Activated CD4-positive, alpha-beta T cell treated with anti-CD3 and anti-CD28 coated beads for 24 hours (primary cell): ENCODE measurements at places on chromosomes 16 and 17.

DNA sequence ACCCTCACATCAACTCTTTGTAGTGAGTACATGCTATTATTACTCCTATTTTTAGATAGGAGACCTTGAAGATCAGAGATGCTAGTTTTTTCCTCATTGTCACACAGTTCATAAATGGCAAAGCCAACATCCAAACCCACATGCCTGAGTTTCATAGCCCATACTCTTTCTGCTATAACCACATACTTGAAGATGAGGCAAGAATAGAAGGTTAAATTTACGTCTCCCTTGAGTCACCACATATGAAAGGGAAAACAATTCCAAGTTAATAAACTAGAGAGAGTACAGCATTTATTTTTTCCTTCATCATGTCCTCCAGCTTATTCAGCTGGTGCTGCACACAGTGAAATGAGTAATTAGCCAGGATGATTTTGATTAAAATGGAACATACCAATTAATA is 23.7 kb downstream of the NUDT7 start:
- DNase-seq: no peak

DNA sequence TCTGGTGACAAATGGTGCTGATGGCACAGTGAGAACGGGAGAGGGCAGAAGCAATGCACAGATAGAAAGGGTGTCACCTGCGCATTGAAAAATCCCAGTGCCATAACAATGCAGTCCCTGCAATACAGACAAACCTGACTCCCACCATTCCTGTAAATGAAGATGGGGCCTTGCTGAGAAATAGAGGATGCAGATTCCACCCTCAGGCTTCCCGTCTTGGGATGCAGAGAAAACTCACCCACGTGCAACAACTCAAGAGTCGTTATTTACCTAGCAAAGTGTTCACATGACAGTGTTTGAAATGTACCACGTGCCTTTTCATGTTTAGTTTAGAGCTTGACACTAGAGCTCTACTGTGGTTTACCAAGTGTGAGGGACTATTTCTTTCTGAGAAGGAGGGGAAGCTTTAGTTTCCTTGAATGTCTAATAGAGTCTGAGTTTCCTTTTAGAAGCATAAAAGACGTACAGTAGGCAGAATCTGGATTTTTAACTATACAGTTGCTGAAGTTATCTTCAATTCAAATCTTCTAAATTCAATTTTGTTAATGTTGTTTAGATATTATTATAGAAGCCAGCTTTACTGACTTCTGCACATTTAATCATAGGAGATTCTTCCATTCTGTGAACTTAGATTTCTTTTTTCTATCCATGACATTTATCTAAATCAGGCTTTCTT is 35.6 kb downstream of the WWOX start:
- DNase-seq: no peak

DNA sequence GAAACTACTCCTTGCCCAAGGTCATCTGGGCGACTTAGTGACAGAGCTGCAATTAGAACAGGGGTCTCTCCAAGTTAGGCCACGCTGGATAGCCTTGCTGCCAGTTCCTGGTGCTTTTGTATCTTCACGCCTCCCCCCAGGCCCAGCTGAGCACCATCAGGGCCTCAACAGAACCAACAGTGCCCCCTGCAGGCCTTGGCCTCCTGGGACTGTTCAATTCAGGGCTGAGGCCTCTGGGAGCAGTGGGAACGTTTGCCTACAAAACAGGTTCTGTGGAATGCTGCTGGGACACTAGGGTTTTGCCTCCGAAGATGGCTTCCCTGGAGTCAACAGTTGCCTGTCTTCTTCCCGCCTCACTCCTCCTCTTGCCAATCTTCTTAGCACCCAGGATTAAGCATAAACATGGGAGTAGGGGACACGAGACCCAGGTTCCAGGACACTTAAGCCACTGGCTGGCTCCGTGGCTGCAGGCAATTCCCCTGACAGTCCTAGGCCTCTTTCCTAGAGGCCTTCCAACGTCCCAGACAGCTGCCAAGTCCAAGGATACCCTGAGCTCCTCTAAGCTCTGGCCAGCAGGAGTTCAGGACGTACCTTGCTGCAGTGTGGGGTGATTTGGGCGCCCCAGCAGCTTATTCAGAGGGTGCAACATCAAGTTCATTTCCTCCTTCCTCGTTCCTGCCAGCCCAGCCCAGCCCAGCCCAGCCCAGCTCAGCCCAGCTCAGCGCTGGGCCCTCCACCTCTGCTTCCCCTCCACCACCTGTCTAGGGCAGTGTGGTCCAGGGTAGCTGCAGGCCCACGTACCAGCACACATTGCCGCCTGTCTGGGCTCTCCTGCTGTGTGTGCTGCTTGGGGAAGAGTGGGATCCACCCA is 246.6 kb upstream of the RPL38 start:
- DNase-seq: peak; percentile 30

- no peak for DNase-seq
These were observed 19.4 kb downstream of the IQCK start for GRCh38 chr16:19737306-19738038.

DNA sequence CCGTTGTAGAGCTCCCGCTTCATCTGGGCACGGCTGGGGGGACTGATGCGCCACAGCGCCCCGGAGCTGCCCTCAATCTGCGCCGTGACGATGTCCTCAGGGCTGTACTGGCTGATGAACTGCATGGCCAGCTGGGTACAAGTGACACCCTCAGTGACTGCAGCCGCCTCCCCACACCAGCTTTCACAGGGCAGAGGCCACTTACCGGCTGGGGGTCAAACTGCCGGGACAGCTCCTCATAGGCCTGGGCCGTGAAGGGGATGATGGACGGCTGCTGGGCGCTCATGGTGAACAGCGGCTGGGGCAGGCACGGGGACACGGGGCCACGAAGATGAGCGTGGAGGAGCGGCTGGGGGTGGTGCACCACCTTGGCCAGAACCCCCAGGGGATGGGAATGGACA is 10.3 kb downstream of the CTU2 start:
- DNase-seq: no peak

DNA sequence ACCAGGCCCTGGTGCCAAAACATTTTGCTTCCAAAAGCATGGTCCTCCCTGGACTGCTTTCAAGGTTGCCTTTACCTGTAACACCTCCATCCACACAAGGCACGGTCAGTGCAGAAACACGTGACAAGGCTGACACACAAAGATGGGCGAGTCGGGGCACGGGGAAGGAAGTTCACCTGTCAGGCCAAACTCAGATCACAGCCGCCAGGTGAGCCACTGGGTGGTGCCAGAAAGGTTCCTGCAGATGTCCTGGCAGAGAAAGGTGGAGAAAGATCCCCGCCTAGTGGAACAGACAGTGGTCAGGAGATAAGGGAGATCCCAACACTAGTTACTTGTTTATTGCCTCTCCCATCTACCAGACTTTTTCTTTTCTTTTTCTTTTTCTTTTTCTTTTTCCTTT is 155.3 kb downstream of the AIPL1 start:
- DNase-seq: no peak

- no peak for DNase-seq
These were observed 66.9 kb upstream of the RCVRN start for GRCh38 chr17:9971991-9972390.

- DNase-seq: no peak
These were observed 15.6 kb downstream of the CNTROB start for GRCh38 chr17:7947651-7948050.

DNA sequence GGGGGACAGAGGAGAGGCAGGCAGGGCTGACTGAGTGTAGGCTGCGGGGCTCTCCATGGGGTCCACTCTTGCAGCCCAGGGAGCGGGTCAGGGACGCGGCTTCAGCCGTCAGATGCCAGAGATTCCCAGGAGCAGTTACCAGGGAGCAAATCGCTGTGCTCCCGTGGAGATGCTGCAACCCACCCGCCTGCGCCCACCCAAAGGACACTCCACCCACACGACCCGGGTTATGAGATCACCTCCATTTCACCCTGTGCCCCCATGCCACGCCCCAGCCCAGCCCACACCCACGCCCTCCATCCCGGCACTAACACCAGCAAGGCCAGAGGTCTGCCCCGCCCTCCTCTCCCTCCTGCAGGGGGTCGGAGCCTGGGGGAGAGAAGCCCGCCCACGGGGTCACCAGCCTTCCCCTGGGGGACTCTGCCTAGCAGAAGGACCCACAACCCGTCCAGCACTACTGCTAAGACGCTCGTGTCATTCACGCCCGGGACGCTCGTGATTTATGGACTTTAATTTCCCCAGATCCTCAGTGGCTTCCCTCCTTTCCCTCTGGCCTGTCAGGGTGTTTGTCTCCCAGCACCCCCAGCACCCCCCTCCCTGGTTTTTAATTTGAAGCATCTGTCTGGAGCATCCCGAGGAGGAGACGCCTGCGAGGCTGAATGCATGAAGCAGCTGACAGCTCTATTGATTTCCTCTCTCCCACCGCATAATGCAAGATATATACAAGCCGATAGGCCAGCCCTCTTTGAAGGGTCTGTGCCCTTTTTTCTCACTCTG is 6.7 kb upstream of the RPL38 start:
- no peak for DNase-seq

GRCh38 chr17:44348234-44348987 is 3.3 kb downstream of the GRN start:
- DNase-seq: no peak

DNA sequence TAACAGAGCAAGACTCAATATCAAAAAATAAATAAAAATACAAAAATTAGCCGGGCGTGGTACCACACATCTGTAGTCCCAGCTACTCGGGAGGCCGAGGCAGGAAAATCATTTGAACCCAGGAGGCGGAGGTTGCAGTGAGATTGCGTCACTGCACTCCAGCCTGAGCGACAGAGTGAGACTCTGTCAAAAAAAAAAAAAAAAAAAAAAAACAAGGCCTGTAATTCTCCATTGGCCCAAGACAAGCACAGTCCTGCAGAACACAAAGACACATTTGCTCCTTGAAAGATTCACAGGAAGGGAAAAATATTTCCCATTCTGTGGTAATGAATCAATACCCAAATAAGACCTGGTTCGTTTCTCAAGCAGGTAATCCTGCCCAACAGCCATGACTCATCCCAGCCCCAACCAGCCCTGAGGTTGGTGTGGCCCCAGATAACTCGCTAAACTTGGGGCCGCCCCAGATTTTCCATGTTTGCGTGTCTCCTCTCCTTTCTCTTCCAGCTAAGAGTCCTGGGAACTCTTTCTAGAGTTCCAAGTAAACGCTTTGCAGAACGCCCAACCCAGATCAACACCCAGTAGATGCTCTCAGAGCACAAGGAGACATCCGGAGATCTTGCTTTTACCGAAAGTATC is 40.3 kb upstream of the SNN start:
- DNase-seq: no peak

DNA sequence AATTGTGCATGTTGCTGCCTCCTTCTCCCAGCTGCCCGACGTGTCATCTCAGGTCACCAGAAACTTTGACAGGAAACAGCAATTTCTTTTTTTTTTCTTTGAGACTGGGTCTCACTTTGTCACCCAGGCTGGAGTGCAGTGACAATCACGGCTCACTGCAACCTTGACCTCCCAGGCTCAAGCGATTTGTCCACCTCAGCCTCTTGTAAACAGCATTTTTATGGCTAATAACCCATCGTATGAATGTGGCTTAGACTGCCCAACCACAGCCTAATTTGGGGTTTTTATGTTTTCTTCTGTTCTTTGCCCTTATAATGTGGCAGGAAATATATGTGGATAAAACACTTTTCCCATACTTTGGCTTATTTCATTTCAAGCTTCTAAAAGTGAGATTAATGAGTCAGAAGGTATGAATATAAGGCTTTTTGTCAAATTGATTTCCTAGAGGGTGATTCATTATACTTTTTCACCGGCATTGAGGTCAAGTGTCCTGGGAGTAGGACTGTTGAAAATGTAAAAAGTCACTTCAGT is 31.0 kb upstream of the SLC5A10 start:
- DNase-seq: no peak

- no peak for DNase-seq
These were observed 6.0 kb downstream of the KRT15 start for GRCh38 chr17:41512546-41513167.

DNA sequence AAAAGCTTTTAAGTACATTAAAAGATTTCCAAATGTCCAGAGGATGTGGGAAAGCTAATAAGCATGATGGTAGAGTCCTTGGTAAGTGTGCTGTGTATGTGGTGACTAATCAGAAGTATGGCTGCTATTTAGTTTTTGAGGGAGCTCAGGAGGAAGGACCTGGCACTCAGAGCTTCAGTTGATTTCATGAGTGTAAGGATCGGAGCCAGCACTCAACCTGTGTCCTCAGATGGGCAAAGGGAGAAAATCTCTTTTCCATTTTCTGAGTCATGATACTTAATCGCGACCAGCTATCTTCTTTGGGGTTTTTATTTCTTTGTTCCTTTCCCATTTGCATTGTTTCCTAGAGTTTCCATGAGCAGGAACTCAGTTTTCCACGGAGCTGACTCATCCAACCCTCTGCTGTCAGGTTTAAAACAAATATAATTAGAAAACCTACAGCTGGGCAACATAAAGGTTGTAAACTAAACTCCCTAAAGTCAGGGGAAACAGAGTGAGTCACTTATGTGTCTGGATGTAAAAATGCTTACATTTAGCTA is 125.4 kb downstream of the MAP2K6 start:
- no peak for DNase-seq

GRCh38 chr16:11630046-11630767 is 38.0 kb upstream of the SNN start:
- no peak for DNase-seq

- DNase-seq: no peak
These were observed 38.0 kb downstream of the SF3B3 start for GRCh38 chr16:70561623-70562022.

GRCh38 chr16:69890114-69890891 is 60.8 kb upstream of the CLEC18A start:
- DNase-seq: no peak

GRCh38 chr16:751152-752006 is 9.2 kb upstream of the MSLN start:
- DNase-seq: no peak

- no peak for DNase-seq
These were observed 116.6 kb downstream of the ZNF18 start for GRCh38 chr17:11880714-11881113.

DNA sequence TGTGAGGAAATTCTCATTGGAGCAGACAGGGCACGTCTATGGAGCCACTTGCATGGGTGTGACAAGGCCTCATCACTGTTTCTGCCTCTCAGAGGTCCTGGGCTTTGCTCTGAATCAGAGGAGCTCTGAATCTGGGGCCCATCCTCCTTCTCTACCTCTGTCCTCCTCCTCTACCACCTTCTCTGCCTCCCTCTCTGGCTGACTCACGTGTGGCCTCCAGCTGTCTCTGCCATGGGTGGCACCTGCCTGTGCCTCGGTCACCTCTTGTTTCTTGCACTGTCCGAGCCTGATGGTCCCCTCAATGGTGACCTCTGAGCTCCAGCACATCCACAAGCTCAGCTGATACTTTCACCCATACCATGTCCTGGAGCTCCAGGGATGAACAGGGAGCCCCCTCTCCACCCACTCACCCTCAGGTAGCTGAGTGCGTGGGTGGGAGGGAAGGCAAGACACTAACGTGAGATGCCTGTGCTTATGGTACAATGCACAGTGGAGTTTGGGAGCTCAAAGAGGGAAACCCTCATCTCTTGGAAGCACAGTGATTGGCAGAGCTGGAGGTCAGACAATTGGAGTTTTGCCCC is 116.4 kb upstream of the CRHR1 start:
- DNase-seq: no peak

DNA sequence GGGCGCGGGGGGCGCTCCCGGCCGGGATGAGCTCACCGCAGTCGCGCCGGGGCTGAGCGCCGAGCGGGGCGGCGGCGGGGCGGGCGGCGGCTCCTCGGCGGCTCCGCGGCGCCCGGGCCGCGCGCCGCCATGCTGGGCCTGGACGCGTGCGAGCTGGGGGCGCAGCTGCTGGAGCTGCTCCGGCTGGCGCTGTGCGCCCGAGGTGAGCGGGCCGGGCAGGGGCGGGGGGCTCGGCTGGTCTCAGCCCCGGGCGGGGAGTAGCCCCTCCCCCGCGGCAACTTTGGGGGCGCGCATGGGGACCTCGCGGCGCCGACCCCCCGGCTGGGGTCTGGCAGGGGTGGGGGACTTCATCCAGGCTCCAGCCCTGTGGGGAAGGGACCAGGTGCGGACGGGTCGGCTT is at the start of gene ARHGDIG:
Gene ARHGDIG (plus strand): TSS at position 40 of the 400 bp plus-strand sequence. CDS start 90 bp downstream, at position 130.
- DNase-seq: no peak
